ENCODE measurements at places on chromosomes 7 and 10. TPM values are rescaled to one million over a fixed set of nuclear protein-coding genes. Genes with fewer than 3 reads are reported as not detected.

The FBXL13 gene
- total RNA-seq: not detected

The MCM7 gene
- total RNA-seq: 266 TPM

- DNase-seq: no peak
Observed at GRCh38 chr7:26466007-26466406, 174.3 kb downstream of the SNX10 start.

DNA sequence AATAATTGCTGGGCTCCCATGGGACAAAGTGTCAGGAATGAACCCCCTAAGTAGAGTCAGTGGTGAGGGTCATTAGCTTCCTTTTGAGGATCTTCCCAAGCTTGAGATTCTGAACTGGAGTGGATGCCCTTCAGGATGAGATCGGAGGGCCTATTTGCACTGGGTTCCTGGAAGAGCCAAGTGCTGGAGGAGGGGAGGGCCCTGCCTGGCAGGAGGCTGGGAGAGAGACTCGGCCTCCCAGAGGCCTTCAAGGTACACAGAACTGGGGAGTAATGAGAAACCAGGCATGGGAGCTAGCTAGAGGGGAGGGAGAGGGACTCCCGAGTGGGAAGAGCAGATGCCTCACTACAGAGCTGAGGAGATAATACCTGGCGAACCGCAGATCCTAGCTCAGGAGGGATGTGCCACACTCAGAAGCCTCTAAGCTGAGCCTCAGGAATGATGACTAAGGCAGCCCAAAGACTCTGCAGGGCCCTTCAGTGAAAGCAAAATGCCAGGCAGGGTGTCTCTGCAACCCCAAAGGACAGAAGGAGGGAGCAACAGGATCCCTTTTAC, 9.4 kb downstream of the PDAP1 start:
- DNase-seq: no peak

- DNase-seq: no peak
Observed at GRCh38 chr10:69439350-69439739, 11.9 kb upstream of the TSPAN15 start.

DNA sequence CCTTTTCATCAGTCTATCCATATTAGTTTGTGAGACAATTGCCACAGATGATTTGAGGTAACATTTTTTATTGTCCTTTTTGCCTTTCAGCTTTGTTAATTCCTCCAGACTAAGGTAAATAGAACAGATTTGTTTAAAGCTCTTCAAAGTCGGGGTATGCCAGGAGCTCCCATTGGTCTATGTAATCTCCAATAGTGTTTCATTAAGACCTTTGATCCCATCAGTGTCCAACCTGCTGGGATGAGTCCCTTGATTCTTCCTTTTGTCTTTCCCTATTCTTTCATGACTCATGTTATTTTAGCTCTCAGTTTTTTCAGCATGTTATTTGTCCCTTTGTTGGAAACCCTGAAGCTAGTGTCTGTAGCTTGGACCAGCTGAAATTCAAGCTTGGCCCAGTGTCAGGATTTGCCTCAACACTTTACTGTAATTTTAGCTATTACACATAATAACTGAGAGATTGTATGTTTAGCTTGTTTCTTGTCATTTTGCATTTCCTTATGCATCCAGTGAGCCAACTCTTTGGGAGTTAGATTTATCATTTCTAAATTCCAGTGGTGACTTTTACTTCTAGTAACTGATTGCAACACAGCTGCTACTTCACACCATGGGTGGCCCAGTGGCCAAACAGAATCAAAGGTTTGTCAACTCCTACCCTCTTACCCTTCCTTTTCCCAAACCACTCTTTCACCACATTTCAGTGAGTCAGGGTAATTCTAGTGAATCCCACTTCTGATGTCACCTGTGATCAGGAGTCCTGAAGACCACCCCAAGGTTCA, 15.3 kb downstream of the AGBL3 start:
- no peak for DNase-seq

DNA sequence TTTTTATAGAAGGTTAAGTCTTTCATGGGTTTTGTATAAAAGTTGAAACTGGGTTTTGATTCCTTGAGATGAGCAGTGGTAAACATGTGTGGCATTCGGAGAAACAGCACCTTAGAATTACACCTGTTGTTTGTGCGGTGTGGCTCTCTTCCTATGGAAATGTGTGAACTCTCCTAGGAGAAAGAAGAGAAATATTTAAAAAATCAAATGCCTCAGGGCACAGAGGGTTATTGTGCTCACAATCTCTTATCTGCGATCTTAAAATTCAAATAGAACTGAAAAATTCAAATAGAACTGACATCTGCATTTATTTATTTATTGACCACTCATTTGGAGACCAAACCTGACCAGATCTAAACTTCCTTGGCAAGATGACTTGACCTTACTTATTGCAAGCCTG, 18.1 kb upstream of the NRP1 start:
- no peak for DNase-seq
